ENCODE measurements at places on chromosomes 1 and 21.

GRCh38 chr1:24048205-24048869 lies 63.6 kb downstream of the MYOM3 start:
- no peak for DNase-seq

- DNase-seq: no peak
Observed at GRCh38 chr1:226195144-226195543, 8.6 kb upstream of the ACBD3 start.

GRCh38 chr1:3352299-3352951 lies 102.0 kb upstream of the ARHGEF16 start:
- no peak for DNase-seq

DNA sequence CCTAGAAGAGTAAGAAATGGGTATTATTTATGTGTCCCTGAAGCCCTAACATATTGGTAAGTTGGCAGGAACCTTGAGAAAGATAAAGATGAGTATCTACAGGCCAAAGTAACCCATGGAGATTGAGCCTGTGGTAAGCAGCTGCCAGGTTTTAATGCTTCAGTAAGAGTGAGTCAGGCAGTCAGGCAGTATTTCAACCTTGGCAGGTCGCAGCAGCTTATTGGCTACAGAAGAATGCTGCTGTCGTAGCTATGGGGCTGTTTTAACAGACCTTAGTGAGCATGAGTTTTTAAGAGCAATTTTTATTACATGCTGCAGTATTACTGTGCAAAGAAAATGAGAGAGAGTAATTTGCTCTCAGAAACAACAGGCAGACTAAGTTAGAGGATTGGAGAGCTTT lies 10.3 kb upstream of the SLC30A10 start:
- no peak for DNase-seq

DNA sequence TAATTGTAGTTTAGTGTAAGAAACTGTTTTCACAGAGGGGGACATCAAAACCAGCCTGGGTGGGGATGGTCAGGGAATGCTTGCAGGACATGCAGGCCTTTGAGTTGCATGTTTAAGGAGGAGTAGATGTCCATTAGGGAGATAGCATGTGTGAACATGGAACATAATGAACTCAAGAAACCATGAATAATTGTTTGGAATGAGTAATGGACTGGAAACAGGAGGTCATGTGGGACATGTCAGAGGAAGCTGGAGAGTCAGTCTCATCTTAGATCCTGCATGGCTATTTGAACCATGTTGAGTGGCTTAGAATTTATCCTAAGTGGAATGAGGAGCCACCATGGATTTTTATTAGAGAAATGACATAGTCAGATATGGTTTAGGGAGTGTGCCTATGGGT lies 86.4 kb downstream of the RPE65 start:
- no peak for DNase-seq

DNA sequence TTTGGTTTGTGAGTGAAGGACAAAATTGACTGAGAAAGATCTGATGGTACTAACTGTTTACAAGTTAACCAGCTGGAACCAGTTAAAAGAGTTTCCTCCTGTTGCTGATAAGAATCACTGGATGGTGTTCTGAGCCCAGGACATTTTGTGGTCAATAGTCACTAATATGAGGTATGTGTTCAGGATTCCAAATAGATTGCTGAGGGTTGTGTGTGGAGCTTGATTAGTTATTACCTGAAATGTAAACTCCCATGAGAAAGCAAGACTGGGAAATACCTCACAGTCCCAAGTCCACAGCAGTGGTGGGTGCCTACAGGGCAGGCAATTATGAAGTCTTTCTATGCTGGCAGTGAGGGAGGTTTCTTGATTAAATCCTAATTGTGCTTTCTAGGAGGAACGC lies 164.6 kb downstream of the DNM3 start:
- DNase-seq: no peak

DNA sequence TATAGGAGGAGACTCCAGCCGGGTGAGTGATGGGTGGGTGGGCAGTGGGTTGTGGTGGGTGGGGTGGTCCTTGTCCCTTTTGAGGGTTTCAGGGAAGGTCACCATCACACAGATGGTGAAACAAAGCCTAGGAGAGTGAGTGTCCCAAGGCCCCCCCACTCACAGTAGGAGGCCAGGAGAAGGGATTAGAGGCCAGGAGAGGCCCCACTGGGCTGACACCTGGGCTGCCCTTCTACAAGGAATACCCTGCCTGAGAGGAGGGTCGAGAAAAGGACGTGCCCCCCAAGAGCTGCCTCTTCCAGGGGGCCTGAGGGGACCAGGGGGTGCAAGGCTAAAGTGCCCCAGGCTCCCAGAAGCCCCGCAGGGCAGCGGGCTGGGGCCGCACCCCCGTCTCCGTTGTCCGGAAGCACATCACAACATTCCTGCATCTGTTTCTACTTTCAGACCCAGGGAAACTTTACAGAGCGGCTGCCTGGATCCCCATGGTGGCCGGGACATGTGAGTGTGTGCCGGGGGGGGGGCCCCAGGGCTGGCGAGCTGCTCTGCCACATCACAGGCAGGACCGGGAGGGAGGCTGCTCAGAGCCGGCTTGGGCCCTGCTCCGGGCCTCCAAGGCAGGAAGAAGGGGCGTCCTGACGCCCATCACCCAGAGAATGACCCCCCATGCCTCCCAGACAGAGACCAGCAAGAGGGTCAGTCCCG lies 68.2 kb downstream of the ARHGEF16 start:
- no peak for DNase-seq

GRCh38 chr1:9836632-9836960 lies 12.8 kb upstream of the CLSTN1 start:
- DNase-seq: no peak

- DNase-seq: no peak
Observed at GRCh38 chr1:202615501-202616354, 94.5 kb downstream of the SYT2 start.

DNA sequence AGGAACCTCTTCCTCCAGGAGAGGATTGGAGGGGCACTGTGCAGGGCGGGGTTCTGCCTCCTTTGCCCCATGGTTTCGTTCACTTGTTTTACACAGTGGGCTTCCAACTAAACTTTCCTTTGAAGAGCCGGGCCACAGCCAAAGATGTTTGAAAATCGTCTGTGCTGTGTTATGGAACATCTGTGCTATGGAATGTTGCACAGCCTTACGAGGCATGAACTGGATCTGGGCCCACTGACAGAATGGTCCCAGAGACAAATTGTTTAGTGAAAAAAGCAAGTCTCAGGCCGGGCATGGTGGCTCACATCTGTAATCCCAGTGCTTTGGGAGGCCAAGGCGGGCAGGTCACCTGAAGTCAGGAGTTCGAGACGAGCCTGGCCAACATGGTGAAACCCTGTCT lies 12.6 kb upstream of the MEF2D start:
- DNase-seq: no peak

DNA sequence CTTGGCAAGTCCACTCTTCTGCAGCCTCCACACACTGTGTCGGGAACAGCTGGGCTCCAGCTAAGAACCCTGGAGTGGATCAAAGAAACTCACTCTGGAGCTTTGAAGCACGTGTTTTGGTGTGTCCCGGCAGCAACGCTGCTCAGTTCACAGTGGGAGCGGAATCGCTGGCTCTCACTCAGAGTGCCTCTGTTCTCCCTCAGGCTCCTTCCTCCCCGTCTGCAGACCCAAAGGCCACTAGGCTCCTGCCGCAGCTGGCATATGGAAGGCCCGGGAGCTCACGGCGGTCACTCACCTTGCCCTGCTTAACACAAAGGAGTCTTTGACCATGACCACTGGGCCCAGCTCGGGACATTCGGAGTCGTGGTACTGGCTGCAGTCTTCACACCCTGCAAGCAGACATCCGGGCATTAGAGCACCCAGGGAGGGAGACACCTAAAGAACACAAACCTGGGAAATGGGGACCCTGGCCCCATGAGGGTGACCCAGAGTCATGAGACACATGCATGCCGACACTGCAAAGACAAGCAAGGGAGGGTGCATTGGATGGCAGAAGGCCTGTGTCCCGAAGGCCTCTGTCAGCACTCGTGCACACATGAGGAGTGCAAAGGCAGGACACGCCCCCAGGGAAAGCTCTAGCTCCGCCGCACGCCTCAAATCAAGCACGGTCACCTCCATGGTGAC lies 19.7 kb downstream of the PRDM15 start:
- DNase-seq: no peak
